NCI-H510A (cell line): ENCODE measurements at places on chromosomes 2 and 18.

GRCh38 chr2:20213651-20214565 lies 11.0 kb downstream of the SDC1 start:
- DNase-seq, result peak; percentile 93

DNA sequence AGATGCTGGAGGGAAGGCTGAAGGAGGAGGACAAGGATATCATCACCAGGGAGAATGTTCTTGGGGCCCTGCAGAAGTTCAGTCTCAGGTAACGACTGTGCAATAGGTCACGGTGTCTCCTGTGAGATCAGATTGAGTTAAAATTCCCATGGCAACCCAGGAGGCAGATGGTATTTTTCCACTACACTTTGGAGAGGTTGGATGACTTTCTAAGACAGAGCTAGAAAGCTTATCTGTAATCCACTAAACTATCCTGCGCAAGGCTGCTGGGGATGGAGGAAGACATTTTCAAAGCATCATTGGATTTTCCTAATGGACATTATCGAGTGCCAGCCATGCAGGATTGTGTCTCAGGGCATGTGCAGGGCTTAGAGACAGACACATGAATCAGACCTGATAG lies 74.6 kb downstream of the ARMC9 start:
- DNase-seq, result no peak

- no peak for DNase-seq
These were observed 640 bp downstream of the ROCK2 start for GRCh38 chr2:11343650-11344341.

GRCh38 chr18:44830581-44830980 lies 149.9 kb downstream of the SETBP1 start:
- DNase-seq, result no peak

GRCh38 chr2:46780411-46780800 lies 135.2 kb downstream of the MCFD2 start:
- no peak for DNase-seq

- no peak for DNase-seq
These were observed 209.0 kb downstream of the PRKCE start for GRCh38 chr2:45860136-45861121.

DNA sequence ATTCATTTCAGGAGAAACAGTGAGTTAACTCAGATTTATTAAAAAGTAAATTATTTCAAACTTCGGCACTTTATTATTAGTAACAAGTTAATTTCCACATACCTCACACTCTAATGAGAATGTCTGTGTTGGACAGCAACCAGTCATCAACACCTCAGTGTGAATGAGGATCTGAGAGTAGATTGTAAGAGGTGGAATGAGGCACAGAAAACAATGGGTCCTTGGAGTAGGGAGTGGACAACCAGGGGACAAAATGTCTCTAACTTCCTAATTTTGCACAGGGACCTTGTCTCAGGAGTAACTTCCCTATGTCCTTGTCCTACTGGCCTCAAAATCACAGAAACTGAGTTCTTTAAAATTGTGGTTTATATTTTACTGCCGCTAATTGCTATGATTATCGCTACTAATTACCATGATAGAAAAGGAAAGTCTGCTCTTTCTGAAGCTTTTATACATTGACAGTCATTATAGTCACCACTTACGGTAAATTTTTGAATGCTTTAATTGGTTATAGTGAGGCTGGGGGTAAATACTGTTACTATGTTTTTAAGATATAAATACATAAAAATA lies 82.2 kb upstream of the LRPPRC start:
- no peak for DNase-seq

DNA sequence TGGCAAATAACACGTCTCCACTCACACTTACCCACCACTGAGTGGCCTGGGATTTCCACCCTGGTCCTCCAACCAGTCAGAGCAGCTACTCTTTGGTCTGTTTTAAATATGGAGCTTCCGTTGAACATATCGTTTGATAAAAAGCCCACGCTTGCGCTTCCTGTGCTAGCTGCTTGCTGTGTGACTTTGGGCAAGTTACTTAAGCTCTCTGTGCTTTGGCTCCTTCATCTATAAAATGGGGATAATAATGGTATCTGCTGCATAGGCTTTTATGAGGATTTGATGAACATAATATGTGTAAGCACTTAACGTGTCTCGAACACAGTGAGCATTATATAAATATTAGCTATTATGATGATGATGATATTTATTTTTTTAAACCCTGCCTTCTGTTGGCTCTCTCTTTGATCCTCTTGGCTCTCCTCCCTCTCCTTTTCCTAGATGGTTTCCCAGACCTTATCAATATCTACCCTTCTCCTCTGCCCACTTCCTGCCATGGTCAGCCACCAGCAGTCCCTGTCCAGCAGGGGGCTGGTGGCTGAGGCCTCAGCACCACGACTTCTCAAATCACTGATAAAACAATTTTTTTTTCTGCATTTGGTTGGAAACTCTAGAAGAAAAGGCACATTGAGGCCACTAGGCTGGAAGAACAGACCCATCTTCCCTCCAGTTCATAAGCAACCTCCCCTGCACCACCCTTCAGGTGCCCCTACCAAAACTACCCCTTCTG lies 191.9 kb downstream of the LOXHD1 start:
- no peak for DNase-seq

- DNase-seq, result no peak
These were observed 42.1 kb downstream of the TET3 start for GRCh38 chr2:74026687-74027241.

- no peak for DNase-seq
These were observed 1002.8 kb upstream of the NRXN1 start for GRCh38 chr2:52034706-52035105.

GRCh38 chr2:108459441-108459840 lies 10.4 kb downstream of the GCC2 start:
- no peak for DNase-seq
